HFFc6 (cell line): ENCODE measurements at places on chromosomes 11 and 22.

DNA sequence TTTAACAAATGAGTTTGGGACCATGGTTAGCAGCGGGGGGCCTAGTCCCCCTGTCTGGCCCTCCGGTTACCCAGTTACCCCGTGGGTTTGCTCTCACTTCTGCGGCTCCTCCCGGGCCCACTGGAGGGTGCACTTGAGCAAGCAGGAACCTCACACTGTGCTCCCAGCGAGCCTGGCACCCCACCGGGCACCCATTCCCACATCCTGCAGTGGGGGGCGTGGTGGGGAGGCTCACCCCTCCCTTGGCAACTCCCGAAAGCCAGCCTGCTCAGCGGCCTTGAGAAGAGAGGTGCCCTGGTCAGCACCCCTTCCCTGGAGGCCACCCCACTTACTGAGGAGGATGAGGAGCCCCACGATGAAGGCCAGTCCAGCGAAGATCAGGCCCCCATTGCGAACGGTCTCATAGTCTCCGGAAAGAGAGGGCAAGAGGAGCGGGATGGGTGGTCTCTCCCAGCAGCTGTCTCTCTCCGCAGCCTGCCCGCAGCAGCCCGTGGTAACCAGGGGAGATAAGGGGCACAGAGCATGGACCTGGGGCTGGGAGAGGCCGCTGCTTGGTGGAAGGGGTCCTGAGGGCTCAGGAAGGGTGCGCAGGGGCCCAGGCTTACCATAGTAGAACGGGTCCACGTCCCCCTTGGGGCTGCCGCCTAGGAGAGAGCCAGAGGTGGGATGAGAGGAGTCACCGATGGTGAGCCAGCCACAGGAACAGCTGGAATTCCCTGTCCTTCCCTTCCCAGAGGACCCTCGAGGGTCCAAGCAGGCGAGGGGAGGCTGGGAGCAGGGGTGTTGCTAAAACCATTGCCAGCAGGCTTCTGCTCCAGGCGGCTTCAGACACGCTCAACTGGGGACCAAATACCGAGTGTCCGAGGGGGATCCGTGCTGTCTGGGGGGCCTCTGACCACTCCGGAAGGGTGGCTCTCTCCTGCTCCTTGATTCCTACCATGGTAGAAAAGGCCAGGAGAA is 2.2 kb downstream of the FXYD2 start:
- no peak for DNase-seq

DNA sequence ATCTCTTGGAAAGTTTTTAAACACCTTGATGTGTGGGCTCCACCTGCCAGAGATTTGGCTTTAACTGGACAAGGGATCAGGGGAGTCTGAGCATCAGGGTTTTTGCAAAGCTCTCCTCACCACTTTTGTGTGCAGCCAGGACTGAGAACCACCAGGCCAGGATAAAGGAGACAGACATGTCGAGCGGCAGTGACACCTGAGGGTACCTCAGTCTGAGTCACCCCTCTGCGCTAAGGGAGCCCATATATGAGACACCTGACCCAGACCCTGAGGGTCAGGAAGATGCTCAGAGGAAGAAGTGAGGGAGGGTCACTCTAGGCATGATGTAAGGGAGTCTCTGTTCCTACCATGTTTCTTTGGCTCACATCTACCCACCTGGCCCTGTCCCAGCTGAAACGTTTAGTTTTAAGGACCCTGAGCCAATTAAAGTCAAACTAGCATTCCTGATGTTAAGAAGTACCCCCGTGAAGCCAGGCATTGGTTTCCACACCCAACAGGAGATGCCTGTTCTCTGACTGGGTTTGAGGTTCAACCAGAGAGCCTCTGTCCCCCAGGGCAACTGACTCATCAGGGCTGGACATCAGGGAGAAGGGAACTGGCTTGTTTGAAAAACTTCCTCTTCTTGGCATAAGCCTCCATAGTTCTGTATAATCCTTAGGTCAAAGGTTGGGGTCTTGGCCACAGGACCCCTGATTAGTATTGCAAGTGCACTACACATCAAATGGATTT is 72.4 kb upstream of the BIRC3 start:
- DNase-seq = peak; percentile 95

GRCh38 chr11:117535201-117535849 is 207.7 kb downstream of the CEP164 start:
- no peak for DNase-seq

DNA sequence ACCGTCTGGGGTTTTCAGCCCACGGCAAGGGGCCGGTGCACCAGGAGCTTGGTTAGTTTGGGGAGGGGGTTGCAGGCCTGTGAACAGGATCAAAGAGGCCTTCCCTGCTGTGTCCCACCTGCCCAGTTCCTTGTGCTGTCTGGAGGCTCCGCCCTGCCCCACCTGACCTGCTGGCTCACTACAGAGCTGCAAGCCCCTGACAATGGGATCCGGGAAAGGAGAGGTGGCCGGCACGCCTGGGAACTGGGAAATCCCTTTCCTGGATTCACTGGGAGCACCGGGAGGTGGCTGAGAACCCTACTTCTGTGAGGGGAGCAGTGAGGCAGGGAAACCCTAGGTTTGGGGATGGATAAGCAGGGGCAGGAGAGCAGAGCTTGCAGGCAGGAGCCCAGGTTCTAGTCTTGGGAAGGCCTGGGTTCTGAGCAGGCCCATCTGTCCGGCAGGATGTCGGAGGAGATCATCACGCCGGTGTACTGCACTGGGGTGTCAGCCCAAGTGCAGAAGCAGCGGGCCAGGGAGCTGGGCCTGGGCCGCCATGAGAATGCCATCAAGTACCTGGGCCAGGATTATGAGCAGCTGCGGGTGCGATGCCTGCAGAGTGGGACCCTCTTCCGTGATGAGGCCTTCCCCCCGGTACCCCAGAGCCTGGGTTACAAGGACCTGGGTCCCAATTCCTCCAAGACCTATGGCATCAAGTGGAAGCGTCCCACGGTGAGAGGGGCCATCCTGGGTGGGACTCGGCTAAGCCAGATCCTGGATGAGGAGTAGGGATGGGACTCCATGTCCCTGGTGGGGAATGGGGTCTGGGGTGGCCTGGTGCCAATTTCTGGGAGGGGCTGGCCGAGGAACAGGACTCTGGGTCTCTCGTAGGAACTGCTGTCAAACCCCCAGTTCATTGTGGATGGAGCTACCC is 786 bp downstream of the CAPN1 start:
- DNase-seq = peak; percentile 8

DNA sequence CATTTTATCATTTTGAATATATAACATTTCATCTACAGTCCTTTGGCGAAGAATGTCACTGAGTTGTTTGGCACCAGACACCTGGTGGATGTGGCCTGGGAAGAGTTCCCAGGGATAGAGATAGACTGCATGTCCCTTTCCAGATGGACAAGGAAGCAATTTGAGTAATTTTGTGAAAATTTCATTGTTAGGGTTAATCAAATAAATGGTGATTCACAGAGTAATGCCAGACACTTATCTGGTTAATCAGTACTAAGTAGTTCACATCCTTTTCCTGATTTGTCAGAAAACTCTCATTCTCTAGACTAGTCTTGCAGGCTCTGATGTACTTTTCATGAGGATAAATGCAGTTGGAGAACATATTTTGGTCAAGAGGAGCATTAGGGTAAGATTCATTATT is 41.6 kb downstream of the NAALAD2 start:
- DNase-seq = no peak

GRCh38 chr11:118911880-118912741 is 13.6 kb downstream of the BCL9L start:
- DNase-seq = peak; percentile 91

GRCh38 chr11:59197991-59198390 is 14.7 kb downstream of the MPEG1 start:
- DNase-seq = peak; percentile 59

- DNase-seq = no peak
Observed at GRCh38 chr11:129144256-129144655, 47.9 kb downstream of the ARHGAP32 start.

DNA sequence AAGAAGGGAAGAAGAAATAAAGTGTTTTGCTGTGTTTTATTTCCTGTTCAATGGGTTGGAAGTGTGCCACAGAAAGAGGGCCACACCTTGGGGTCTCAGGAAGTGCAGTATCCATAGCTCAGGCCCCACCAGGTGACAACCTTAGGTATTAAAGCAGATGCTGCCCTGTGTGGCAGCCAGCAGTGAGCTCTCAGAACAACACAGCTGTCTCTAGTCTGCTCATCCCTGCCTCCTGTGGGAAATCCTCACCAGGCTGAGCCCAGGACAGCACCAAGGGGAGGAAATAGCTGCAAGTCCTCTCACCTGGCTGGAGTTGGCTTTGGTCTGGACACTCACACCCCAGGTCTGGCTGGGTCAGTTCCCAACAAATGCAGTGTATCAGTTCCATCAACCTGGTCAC is 25.1 kb downstream of the ARL14EP start:
- no peak for DNase-seq

GRCh38 chr11:134294664-134295063 is 18.5 kb downstream of the GLB1L3 start:
- no peak for DNase-seq

- peak; percentile 36 for DNase-seq
Observed at GRCh38 chr11:13338019-13338426, 60.4 kb downstream of the BMAL1 start.

DNA sequence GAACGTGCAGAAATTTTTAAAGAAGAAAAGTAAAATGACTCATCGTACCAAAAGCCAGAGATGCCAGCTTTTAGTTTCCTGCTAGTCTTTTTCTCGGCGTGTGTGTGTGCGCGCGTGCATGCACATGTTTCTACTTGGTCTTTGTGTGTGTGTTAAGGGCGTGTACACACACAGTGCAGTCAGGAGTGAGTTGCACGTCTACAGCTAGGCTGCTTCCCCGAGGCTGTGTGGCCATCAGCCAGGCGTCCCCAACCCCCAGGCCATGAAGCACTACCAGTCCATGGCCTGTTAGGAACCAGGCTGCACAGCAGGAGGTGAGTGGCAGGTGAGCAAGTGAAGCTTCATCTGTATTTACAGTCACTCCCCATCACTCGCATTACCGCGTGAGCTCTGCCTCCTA is 36.4 kb downstream of the KCNQ1 start:
- no peak for DNase-seq

DNA sequence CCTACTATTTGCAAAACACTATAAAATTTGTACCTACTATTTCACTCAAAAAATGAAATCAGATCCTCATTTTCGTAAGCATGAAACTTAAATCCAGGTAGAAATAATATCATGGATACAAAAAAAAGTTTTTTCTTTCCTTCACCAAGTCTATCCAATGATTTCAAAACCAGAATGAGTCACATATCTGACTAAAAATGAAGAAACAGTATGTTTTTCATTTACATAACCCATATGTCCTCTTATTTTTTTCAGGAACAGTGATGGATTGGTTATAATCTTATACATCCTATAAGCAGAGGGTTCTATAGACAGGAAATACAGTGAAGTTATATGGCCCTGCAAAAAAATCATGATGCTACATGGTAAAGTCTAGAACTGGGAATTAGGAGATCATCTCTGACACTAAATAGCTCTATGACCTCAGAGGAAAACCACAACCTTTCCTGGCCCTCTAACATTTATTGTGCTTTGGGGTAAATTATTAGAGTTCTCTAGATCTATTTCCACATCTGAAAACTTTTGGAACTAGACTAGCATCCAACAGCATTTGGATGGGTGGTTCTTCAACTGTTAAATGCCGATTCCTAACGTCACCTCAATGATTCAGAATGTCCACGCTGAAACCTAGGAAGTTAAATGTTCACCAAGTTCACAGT is 10.9 kb downstream of the MTMR2 start:
- DNase-seq = peak; percentile 11

- DNase-seq = no peak
Observed at GRCh38 chr11:122758974-122759373, 79.3 kb upstream of the CRTAM start.

GRCh38 chr22:19885841-19886592 is 31.3 kb upstream of the GNB1L start:
- DNase-seq = no peak

DNA sequence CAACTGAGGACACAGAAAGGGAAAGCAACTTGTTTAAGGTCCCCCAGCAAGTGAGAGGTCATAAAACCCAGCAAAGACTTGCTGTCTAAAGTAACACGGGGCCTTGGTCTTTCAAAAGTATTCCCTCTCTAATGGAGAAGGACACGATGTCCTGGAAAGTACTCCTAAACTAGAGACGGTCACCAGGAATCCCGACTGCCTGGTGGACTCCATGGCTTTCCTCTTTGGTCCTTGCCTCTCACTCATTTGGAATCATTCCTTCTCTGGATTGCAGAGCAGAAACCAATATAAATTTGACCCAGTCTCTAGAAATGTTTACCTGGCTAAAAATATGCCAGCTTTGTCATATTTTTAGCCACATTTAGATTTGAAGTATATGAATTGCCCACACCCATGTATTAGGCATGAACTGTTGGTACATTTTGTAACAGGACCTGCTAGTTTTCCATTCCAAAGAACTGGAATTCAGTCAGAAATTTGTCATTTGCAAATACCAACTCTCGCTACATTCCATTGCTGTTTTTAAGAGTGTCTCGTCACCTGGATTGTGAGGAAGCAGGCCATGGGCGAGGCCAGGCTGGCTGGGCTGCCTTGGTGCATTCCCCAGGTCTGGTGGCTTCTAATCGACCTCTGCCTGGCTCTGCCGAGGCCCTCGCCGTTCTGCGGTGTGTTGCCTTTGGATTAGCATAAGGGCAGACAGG is 12.9 kb downstream of the NAV2 start:
- no peak for DNase-seq

DNA sequence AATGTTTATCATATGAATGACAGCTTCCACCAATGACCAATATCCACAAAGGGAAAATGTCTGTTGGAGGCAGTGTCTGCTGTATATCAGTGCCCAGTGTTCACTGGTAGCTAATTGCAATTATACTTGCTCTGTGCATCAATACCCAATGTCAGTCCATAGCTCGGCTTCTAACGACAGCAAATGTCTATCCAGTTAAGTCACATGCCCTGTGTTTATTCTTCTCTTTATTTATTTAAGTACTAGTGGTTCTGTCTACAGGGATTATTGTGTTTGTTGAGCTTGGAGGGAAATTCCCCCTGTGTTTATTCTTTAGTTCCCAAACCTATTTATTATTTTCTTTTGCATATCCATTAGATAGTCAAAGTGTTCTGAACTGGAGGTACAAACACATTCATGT is 18.6 kb downstream of the TSKU start:
- DNase-seq = no peak

DNA sequence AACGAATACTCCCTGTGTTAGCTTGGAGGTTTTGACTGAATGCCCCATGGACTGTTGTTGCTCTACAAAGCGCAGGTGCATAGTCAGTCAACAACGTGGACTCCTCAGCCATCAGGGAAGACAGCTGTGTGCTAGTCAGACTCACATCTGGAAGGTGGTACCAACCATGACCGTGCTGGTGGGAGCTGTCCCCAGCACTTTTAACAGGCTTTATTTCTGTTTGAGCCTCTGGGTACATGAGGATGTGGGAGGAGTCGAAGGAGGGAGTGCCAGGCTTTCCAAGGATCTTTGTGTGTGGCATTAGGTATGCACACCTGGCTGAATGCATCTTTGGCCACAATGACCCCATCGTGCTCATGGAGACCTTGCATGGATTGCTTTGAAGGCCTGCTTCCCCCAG is 6.6 kb downstream of the RASSF10 start:
- DNase-seq = no peak

GRCh38 chr11:11467312-11467711 is 114.3 kb upstream of the CSNK2A3 start:
- no peak for DNase-seq
